ENCODE measurements at places on chromosomes 7 and 10.

- no peak for DNase-seq
These were observed 18.1 kb upstream of the MACC1 start for GRCh38 chr7:20235288-20235687.

- no peak for DNase-seq
These were observed 56.4 kb upstream of the MRLN start for GRCh38 chr10:59809644-59809974.

DNA sequence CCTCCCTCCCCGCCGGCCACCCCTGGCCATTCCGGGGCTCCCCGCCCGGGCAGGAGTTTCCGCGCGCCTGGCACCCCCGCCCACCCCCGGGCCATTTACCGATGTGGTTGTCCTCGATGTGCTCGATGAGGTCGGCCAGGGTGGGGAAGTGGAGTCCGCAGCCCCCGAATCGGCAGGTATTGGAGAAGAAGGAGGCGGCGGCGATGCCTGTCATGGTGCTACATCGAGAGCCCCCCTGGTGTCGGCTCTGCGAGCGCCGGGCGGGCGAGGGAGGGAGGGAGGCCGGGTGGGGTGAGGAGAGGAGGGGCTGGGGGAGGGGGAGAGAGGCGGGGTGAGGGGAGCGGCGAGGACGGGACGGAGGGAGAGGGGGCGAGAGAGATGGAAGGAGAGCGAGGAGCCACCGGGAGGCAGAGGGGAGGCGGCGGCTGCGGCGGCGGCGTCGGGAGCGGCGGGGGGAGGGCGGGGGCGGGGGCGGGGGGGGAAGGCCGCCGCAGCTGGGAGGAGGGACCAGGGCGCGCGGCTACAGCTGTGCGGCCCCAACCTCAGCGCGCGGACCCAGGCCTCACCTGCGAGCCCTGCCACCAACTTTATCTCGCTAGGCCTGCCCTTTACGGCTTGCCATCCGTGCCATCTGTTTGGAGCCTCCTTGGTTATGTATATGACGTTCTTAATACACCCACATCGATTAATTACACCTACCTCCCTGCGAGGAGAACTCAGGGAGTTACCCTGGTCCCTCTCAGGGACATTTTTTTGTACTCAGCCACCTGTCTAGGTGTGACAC is at the start of gene JAZF1:
Gene JAZF1 (minus strand): TSS at position 432 of the 784 bp plus-strand sequence.
- peak; percentile 34 for DNase-seq

GRCh38 chr7:86786376-86786775 is 142.7 kb downstream of the GRM3 start:
- no peak for DNase-seq

GRCh38 chr10:131891929-131892805 is 8.6 kb upstream of the PPP2R2D start:
- no peak for DNase-seq

DNA sequence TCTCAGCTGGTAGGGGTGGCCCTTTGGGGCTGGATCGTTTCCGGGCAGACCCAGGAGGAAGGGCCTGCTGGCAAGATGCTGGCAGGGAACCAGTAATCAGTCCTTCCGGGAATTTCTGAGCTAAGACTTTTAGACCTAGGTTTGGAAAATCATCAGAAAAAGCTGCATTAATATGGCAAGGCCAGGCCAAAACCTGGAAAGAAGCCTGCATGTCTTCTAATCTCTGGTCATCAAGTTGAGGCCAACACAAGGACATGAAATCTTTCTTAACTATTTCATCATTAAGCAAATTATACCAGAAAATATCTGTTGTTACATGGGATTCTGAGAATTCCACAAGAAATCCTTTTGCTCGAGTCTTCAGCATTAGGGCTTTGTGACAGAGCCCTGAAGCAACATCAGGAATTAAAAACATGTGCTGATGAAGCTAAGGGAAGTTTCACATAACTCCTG is 19.9 kb downstream of the CPA1 start:
- DNase-seq = no peak

GRCh38 chr10:132458586-132459300 is 61.7 kb downstream of the PWWP2B start:
- peak; percentile 50 for DNase-seq

- no peak for DNase-seq
These were observed 8.9 kb upstream of the EMX2 start for GRCh38 chr10:117533507-117534281.

DNA sequence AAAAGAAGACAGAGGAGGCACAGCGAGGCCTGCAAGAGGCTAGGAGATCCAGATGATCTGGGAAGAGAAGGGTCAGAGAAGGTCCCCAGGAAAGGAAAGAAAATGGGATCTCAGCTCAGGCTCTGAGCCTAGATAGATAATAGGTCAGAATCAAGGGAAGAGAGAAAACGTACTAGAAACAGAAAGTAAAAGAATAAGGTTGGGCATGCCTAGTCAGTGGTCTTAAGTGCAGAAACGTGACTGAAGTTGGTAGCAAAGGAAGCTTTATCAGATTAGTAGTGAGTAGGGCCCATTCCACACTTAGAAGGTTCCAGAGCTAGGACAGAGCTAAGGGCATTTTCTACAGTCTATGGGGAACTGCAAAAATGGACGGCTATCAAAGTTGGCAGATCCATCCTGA is 84.8 kb upstream of the ASAH2 start:
- DNase-seq = no peak

DNA sequence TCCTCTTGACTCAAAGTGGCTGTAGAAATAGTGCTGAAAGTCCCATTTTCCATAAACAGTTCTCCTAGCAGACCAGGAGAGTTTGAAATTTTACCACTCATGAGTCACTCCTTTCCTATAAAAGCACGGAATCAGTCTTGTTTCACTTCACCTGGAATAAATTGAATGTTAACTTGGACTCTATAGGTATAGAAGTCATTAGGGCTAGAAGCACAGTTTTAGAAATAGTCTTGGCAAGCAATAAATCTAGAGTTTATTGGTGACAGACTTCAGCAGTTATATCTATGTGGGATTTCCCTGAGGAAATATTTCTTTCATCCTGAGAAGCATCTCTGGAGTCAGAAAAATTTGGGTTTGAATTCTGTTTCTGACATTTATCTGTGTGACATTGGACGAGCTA is 212.4 kb downstream of the RNLS start:
- DNase-seq = no peak

- no peak for DNase-seq
These were observed 62.2 kb upstream of the EXOC4 start for GRCh38 chr7:133190650-133191049.

GRCh38 chr7:139741789-139742344 is 35.9 kb downstream of the HIPK2 start:
- DNase-seq = no peak

- no peak for DNase-seq
These were observed at the start of gene GPR85 for GRCh38 chr7:113086431-113086888. GPR85 (minus strand) TSS chr7:113086827; CDS start chr7:113084721, 2,106 bp downstream.

- no peak for DNase-seq
These were observed 64.4 kb upstream of the AHR start for GRCh38 chr7:17234030-17234397.

DNA sequence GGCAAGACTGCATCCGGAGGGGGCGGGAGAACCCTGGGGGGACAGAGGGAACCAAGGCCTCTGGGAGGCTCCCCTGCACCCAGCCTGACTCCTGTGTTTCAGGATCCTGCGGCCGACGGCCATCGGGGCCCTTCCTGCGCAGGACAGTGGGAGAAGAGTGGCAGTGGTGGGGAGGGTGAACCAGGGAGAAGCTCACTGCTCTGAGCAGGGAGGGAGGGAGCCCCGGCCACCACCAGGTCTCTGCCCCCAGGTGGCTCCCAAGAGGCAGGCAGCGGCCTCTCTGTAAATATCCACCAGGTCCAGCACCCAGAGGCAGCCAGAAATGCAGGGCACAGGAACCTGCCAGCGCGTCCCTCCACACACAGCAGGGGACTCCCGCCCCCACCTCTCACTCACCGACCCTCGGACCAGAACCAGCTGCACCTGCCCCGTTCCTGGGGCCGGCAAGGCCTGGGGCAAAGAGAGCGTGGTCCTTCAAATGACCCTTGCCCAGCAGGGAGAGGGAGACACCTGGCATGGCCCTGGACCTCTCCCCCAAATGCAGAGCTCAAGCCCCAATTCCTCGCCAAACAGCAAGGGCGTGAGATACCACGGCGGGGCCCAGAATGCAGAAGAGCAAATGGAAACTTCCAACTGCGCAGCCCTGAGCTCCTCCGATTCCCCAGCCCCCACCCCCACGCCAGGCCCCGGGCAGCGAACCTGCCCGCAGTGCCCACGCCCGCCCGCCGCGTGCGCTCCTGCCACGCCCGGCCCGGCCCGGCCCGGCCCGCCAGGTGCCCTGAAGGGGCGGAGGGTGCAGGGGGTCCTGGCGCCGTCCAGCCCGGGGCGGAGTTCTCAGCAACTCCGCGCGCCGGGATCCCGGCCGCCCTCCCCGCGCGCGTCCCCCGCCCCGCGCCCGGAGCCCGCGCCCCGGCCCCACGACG is 805 bp downstream of the RASGEF1A start:
- peak; percentile 34 for DNase-seq

DNA sequence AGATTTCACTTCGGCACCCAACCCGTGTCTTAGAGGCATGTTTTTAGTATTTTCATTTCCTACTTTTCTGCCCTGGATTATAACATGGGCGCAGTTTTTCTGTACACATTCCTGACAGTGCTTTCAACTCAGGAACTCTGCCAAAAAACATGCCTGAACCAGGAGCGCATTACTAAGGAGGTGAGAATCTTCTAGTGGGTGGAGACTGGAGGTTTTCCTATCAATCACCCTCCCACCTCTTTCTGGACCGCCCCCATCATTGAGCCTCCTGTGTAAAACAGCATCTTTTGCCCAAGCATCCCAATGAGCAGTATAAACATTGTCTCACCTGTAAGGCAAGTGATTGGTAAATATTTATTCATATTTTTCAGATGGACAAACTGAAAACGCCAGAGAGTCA is 53.2 kb downstream of the STK17A start:
- no peak for DNase-seq

DNA sequence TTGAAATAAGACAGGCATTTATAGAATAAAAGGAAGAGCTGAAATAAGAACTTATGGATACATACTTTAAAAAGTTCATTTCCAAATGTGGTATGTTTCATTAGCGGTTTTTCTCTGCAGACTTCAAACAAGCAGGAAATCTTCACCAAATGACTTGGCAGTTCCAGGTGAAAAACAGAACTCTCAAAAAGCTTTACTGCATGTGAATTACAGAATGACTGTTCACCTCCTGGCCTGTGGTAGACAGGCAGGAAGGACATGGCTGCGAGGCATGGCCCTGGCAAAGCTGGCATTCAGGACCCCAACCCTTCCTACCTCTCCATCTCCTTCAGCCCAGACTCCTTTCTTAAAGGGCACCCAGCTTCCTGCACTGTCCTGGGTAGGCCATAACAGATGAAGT is 21.2 kb upstream of the ENO4 start:
- DNase-seq = no peak

DNA sequence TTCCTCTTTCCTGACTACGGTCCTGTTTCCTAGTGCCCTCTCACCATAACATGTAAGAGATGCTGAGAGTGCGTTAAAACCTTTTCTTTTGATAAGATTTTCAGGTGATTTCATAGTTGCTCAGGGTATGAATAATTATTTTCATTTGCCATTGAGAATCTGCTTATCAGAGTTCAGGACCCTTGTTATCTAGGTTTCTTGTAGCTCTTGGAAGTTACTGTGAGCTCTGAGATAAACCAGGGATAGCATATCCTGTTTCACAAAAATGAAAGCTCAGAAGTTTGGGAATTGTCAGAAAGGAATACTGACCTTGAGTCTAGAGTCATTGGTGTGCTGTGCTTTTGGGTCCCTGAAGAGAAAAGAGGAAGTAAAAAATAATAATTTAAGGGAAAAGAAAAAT is 76.8 kb upstream of the PRKG1 start:
- DNase-seq = no peak

DNA sequence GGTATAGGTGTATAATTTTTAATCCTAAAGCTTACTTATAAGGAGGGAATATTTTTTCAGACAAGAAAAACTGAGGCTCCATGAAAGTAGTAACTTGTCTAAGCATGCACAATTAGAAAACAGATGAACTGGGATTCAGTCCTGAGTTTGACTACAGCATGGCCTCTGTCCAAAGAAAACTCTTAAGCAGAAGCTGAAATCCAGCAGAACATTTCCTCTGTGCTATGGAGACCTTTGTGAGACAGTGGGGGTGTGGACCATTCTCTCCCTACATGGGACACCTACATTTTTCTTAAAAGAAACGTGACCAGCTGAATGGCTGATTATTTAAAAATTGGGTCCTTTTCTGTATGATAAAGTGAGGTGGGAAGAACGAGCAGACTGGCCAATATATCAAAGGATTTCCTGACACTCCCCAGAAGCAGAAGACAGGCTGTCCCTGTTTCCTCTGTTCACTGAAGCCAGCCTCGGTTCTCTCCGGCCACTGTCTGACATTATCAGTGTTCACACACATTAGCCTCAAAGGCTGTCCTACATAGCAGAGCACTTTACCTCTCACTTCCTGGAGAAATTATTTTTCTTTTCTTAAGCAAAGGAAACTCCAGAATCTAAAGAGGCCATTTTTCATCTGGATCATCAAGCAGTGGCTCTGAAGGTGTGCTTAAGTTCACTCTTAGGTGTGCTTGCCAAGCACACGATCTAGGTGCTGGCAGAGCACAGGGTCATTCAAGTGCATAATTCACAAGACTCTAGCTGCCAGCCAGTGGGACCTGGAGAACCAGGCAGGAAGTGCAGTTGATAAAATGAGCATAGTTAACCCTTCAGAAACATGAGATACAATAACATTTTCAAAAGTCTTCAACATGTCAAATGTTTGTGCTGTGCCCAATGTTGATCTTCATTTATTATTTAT is 40.4 kb upstream of the KIAA1217 start:
- no peak for DNase-seq

DNA sequence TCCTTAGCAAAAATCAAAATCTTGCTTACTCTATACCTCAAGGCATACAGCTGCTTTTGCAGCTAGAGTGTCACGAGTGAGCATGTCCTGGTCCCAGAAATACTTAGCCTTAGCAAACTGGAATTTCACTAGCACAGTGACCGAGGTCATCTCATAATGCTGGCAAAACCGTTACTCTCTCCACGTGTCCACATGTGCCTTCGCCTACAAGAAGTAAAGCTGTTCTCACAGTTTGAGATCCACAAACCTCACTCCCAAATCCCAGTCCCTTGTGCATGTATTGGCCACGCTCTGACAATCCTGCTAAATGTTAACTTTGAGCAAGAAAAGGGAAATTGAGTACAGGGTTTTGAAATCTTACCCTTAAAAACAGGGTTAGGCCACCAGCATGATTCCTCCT is 111.0 kb upstream of the PLXDC2 start:
- DNase-seq = no peak

GRCh38 chr7:95066737-95067530 is 159.5 kb downstream of the PPP1R9A start:
- no peak for DNase-seq

GRCh38 chr7:119271147-119271779 is 1001.7 kb upstream of the KCND2 start:
- no peak for DNase-seq

GRCh38 chr7:101605611-101606497 is 23.2 kb downstream of the MYL10 start:
- no peak for DNase-seq

GRCh38 chr7:136998495-136998894 is 130.0 kb downstream of the CHRM2 start:
- DNase-seq = no peak

GRCh38 chr10:85789982-85790789 is 576.4 kb downstream of the GRID1 start:
- no peak for DNase-seq

GRCh38 chr10:112225771-112226438 is 42.3 kb upstream of the GPAM start:
- DNase-seq = no peak

- no peak for DNase-seq
These were observed 79.7 kb upstream of the MACROH2A2 start for GRCh38 chr10:69972981-69973397.
